ENCODE measurements at places on chromosomes 11 and 22.

DNA sequence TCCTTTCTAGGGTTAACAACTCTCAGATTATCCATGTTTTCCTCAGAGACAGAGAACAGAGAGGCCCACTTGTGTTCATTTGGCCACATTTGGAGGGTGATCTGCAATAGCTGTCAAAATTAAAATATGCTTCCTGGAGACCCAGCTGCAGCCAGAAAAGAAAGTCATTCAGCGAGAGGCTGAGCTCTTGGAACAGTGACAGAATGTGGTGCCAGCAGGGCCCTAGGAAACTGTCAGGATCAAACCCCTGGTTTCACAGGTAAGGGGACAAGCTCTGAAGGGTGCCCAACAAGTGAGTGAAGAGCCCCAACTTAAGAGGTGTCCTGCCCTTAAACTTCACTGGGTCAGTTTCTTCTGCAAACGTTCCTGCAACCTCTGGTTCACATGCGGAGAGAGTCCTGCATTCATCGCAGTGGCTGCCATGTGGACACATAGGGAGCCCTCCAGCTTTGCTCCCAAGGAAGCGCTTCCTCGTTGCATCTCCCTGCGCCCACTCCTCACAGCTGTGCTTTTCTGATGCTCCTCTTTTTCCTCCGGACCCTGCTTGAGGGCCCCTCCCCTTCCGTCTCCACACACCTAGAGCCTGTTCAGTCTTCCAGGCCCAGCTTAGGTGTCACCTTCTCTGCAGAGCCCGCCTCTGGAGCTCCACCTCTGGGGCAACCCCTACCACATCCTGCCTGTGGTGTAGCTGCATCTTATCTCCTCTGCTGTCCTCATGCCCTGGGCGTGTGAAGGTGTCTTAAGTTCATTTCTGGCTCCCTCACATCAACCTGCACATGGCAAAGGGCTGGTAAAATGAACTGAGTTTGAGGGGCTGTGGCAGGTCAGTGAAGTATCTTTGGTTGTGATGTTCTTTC, 3.9 kb downstream of the UCP3 start:
- H3K4me3 ChIP-seq: no peak overlapping the region
- no peaks in the 10 kb centered on the region for H3K36me3 ChIP-seq
- no peak for DNase-seq
- H3K27ac ChIP-seq: no peak overlapping the region

- no peak overlapping the region for H3K4me3 ChIP-seq
- H3K27ac ChIP-seq: no peak overlapping the region
- no peak for DNase-seq
- H3K27me3 ChIP-seq: no peaks in the 10 kb centered on the region
- no peaks in the 10 kb centered on the region for H3K4me1 ChIP-seq
- no peaks in the 10 kb centered on the region for H3K36me3 ChIP-seq
Measured at GRCh38 chr11:44408711-44409470, 99.0 kb upstream of the ALX4 start.

DNA sequence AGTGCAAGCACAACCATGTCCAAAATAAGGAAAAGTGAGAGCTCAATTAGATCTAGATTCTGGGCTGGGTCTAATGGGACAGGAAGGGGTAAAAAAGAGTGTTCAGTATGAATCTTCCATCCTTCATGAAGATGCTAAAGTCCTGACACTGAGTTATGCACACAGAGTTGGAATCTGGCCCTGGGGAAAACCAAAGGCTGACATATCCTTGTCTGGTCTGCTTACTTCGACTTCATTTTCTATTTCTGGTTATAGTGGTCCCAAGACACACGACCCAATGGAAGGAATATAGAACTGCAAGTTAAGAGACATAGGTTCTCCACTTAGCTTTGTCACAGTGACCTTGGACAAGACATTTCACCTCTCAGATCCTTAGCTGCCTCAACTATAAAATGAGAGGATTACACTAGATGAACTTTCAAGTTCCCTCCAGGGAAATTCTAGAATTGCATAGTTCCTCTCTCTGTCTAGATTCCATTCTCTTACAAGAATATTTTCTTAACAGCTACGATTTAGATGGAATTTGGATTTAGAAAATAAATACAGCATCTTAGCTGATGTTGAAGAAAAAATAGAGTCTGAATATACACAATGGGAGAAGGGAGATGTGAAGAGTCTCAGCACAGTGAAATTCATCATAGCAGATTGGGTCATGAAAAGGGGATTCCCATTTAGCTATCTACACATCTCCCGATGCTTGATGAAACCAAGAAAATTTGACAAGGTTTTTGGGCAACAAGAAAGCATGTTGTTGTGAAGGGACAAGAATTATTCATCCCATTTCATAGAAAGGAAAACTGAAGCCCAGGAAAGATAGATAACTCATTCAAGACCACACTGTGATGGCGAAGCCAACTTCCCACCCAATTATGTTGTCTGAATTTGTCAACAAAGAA, 3.3 kb downstream of the BLID start:
- H3K27me3 ChIP-seq: no peaks in the 10 kb centered on the region
- no peak overlapping the region for H3K27ac ChIP-seq
- DNase-seq: no peak

- H3K27ac ChIP-seq: no peak overlapping the region
- H3K4me3 ChIP-seq: no peak overlapping the region
- DNase-seq: no peak
- H3K27me3 ChIP-seq: no peaks in the 10 kb centered on the region
- no peaks in the 10 kb centered on the region for H3K36me3 ChIP-seq
- H3K4me1 ChIP-seq: peaks cover 36% of the 10 kb centered on the region
Measured at GRCh38 chr22:26748845-26749244, 91.5 kb downstream of the MIAT start.

DNA sequence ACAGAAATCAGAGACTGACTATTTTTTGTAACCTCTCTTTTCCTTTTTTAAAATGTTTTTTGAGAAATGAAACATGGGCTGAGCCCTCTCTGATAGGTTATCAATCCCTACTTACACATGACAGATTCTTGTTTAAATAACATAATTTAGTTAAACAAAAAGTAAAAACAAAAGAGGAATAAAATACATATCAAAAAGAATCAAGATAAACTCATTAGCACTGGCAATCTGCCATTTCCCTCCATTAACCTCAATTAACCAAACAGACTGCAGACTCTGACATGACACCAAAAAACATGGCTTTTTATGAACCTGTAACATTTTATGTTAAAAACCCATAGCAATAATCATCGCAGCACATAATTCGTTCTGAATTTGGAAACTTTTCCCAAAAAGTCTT, 284.4 kb upstream of the MTNR1B start:
- no peak overlapping the region for H3K27ac ChIP-seq
- no peaks in the 10 kb centered on the region for H3K4me1 ChIP-seq
- H3K27me3 ChIP-seq: no peaks in the 10 kb centered on the region
- DNase-seq: no peak
- H3K4me3 ChIP-seq: no peak overlapping the region

All from H1 (cell line).